ENCODE measurements at places on chromosomes 1 and 21. TPM values are rescaled to one million over a fixed set of nuclear protein-coding genes. Genes with fewer than 3 reads are reported as not detected.

DNA sequence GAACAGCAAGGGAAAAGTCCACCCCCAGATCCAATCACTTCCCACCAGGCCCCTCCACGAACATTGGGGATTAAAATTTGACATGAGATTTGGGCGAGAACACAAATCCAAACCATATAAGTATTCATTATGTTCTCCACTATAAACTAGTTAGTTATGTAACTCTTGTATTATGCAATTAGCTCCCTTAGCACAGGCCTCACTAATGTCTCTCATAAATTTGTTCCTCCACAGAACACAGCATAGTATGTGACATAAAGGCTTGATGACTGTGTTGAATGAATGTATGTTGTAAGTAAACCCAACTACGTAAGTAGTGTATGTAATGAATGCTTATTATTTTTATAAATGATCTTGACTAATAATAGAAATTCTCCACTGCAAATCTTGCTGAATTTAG, 223.3 kb upstream of the ZRANB2 start:
- H3K36me3 ChIP-seq = no peaks in the 10 kb centered on the region
- no peak overlapping the region for H3K27ac ChIP-seq
- DNase-seq = no peak
- H3K4me1 ChIP-seq = no peaks in the 10 kb centered on the region
- H3K4me3 ChIP-seq = no peak overlapping the region

GRCh38 chr1:19465650-19466049, 19.7 kb downstream of the CAPZB start:
- H3K4me3 ChIP-seq = no peak overlapping the region
- no peaks in the 10 kb centered on the region for H3K27me3 ChIP-seq
- peak overlapping the region; percentile 70 for H3K27ac ChIP-seq
- peaks cover 83% of the 10 kb centered on the region for H3K4me1 ChIP-seq
- no peak for DNase-seq

DNA sequence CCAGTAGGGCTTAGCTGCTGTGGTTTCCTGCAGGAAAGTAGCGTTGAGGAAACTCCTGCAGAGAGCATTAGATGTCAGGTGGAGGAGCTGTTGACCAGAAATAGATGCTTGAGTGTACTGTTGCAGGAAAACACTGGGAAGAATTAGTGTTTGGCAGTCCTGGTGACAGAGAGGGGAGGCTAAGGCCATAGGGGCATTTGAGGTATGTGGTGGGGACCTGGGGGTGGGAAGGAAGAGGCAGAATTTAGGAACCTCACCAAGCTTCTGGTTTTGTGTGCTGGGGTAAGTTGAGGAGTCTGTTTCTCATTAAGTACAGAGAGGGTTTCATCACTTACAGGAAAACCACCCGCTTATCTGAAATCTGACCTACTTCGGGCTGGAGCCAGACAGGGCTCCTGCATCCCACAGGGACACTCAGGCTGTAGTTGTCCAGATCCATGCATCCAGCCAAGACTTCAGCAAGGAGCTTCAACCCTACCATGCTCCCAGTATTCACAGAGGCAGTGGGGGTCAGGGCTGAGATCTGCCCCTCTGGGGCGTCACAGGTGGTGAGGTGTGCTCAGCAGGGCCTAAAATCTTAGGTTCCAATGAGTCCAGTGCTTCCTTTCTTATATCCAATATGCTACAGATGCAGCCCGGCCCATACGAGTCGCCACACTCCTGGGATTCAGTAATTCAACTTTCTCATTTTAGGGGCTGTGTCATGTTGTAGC, 15.1 kb downstream of the SH2D2A start:
- no peaks in the 10 kb centered on the region for H3K27me3 ChIP-seq
- DNase-seq = no peak
- no peaks in the 10 kb centered on the region for H3K4me1 ChIP-seq
- no peak overlapping the region for H3K4me3 ChIP-seq

GRCh38 chr1:230145505-230145899, 78.5 kb downstream of the GALNT2 start:
- no peaks in the 10 kb centered on the region for H3K27me3 ChIP-seq
- H3K36me3 ChIP-seq = no peaks in the 10 kb centered on the region
- H3K27ac ChIP-seq = no peak overlapping the region
- DNase-seq = no peak
- H3K4me3 ChIP-seq = no peak overlapping the region

DNA sequence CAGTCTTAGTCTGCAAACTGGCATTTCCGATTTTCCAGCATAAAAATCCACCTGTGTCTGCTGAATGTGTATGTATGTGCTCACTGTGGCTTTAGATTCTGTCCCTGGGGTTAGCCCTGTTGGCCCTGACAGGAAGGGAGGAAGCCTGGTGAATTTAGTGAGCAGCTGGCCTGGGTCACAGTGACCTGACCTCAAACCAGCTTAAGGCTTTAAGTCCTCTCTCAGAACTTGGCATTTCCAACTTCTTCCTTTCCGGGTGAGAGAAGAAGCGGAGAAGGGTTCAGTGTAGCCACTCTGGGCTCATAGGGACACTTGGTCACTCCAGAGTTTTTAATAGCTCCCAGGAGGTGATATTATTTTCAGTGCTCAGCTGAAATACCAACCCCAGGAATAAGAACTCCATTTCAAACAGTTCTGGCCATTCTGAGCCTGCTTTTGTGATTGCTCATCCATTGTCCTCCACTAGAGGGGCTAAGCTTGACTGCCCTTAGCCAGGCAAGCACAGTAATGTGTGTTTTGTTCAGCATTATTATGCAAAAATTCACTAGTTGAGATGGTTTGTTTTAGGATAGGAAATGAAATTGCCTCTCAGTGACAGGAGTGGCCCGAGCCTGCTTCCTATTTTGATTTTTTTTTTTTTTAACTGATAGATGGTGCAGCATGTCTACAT, 2.5 kb upstream of the OLFML3 start:
- no peak overlapping the region for H3K4me3 ChIP-seq
- H3K4me1 ChIP-seq = no peaks in the 10 kb centered on the region
- peaks cover 6% of the 10 kb centered on the region for H3K36me3 ChIP-seq

DNA sequence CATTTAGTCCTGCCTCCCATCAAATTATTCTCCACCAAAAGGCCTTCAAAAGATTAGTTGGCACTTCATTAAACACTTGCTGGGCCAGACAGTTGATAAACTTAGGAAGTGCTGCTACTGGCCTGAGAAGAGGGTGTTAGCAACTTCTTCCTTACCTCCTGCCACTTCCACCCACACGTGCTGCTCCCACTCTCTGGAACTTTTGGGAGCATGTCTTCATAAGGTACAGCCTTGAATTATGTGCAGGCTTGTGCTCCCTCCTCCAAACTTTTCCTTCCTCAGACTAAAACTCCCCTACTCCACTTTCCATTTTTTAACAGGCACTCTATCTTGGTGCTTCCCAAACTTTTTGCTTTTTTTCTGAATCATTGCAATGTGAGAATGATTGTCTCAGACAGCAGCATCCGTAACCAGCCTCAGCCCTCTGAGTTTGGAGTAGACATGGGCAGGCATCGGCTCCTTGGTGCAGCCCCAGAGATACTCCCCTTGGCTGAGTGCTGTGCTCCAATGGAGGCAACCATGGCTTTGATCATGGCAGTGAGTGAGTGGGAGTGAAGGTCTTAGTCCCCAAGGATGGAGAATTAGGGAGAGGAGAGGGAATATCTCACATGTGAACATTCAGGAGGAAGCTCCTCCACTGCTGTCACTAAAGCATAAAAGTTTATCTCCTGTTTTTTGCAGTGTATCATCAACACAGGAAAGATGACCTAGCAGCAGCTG, 8.7 kb upstream of the LELP1 start:
- no peak for DNase-seq
- peaks cover 15% of the 10 kb centered on the region for H3K27me3 ChIP-seq
- H3K4me3 ChIP-seq = no peak overlapping the region
- H3K4me1 ChIP-seq = no peaks in the 10 kb centered on the region

GRCh38 chr1:204454476-204454875, 40.1 kb downstream of the PIK3C2B start:
- DNase-seq = no peak
- H3K36me3 ChIP-seq = no peaks in the 10 kb centered on the region
- H3K27ac ChIP-seq = no peak overlapping the region
- no peaks in the 10 kb centered on the region for H3K4me1 ChIP-seq

GRCh38 chr1:55180075-55180670, 35.0 kb downstream of the USP24 start:
- no peak for DNase-seq
- no peaks in the 10 kb centered on the region for H3K36me3 ChIP-seq
- no peak overlapping the region for H3K27ac ChIP-seq
- H3K4me3 ChIP-seq = no peak overlapping the region
- H3K27me3 ChIP-seq = no peaks in the 10 kb centered on the region

GRCh38 chr1:28326984-28327383, 1.9 kb upstream of the MED18 start:
- H3K27me3 ChIP-seq = no peaks in the 10 kb centered on the region
- no peaks in the 10 kb centered on the region for H3K36me3 ChIP-seq
- no peak overlapping the region for H3K4me3 ChIP-seq
- no peaks in the 10 kb centered on the region for H3K4me1 ChIP-seq
- DNase-seq = no peak
- H3K27ac ChIP-seq = no peak overlapping the region

GRCh38 chr1:64387389-64388285, 82.3 kb upstream of the CACHD1 start:
- H3K4me1 ChIP-seq = peaks cover 3% of the 10 kb centered on the region
- no peak for DNase-seq
- H3K27me3 ChIP-seq = no peaks in the 10 kb centered on the region
- H3K4me3 ChIP-seq = no peak overlapping the region
- no peak overlapping the region for H3K27ac ChIP-seq

- H3K36me3 ChIP-seq = no peaks in the 10 kb centered on the region
- H3K4me3 ChIP-seq = no peak overlapping the region
- DNase-seq = no peak
- no peaks in the 10 kb centered on the region for H3K27me3 ChIP-seq
- H3K4me1 ChIP-seq = no peaks in the 10 kb centered on the region
Observed at GRCh38 chr1:177247623-177248176, 76.9 kb downstream of the BRINP2 start.

The MECR gene
- 25.7 TPM for total RNA-seq

The FCN3 gene
- total RNA-seq = not detected

The SLC44A5 gene
- 0.18 TPM for total RNA-seq
